Caco-2 (cell line): ENCODE measurements at places on chromosomes 3 and 15.

DNA sequence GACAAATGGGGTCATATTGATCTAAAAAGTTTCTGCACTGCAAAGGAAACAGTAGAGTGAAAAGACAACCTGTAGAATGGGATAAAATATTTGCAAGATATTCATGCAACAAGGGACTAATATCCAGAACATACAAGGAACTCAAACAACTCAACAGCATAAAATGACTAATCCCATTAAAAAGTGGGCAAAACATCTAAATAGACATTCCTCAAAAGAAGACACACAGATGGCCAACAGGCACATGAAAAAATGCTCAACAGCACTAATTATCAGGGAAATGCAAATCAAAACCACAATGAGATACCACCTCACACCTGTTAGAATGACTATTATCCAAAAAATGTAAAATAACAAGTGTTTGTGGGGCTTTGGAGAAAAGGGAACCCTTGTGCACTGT, 8.8 kb downstream of the SLC12A8 start:
- DNase-seq = no peak

GRCh38 chr15:99168601-99169580, 64.0 kb downstream of the SYNM start:
- no peak for DNase-seq

DNA sequence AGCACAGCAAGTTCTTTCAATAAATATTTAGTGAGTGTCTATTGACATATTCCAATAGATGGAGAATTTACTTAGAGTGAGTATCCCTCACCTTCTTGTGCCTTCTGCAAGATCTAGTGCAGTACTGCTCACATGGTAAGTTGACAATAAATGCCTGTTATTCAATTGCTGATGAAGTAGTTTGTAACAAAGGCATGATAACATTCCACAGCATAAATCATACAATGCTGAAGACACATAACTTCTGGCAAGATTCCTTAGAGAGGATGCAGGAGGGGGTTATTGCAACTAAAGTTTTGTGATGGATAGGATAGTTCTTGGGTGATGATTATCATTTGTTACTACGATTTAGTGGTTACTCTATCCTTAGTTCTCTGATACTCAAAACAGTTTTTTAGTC, 112.2 kb upstream of the RBMS3 start:
- no peak for DNase-seq

DNA sequence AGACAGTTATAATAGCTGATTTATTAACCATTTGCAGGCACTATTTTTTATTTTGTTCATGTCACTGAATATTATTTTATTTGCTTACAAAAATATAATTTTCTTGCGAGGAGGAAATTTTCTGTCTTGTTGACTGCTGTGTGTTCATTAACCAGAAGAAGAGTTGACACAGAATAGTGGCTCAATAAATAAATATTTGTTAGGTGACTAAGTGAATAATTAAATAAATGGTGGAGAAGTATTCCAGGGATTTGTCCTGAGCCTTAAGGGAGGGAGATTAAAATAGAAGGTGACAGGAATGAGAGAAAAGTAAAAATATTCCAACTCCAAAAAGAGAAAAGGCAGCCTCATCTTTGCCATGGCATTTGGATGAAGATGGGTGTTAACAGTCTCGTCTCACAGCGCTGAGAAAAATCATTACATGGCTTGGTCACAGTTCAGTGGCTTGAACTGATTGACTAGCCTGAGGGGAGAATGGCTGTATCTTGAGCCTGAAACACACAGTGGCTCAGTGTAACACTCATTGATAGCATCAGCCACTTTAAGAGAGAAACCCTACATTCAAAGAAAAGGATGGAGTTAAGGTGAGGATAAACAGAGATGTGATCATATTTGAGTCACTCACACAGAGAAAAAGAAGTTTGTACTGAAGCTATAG, 449.9 kb upstream of the NAALADL2 start:
- DNase-seq = no peak

DNA sequence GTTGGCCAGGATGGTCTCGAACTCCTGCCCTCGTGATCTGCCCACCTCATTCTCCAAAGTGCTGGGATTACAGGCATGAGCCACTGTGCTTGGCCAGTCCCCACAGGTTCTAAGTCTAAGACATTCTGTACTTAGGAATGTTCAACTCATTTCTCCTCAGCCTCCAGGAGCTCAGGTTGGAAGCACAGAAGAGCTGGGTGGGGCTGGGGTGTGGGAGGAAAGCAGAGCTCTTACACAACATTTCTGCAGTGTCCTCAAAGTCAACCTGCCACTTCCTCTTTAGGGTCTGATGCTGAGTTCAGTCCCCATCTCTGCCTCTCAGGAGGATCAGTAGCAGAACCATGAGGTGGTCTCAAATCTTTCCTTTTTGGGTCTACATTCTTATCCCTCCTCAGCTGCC, 75.5 kb downstream of the MRPL46 start:
- no peak for DNase-seq

DNA sequence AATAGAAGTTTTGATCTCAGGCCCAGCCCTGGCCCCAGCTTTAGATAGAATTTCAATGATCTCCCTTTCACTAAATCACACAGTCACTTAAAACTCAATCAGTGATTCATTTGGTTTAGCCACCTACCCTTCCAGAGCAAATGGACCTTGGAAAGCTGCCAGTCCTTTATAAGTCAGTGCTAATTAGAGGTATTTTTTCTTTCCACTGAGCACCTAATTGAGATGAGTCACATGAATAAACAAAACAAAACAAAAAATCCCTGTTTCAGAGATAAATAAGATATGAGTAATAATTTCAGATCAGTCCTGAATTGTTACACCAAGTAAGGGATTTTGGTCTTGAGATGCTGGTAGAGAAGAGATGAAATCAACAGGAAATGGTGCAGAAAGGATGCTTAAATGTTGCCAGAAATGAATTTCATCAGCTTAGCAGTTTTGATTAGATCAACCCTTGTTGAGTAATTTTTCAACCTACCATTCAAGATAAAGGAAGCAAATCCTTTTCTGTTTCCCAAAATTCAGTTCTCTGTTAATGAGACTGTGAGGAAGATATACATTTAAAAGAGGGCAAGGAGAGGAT, 352.0 kb upstream of the COL8A1 start:
- DNase-seq = no peak

DNA sequence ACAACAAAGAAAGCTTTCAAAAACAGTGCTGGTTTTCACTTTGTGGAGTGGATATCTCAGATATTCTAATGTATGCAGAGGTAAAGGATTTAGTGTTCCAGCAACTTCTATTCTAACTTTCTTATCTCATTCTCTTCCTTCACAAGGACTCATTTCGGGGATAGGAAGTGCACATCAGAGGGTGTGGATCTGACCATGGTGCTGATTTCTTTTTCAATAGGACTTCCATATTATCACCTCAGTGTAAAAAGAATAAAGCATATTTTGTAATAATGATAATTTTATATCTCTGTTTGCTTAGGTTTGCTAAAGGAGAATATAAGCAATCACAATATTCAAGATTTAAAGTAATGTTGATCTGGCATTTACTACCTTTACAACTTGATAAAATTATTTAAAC, 12.5 kb upstream of the CADM2 start:
- DNase-seq = no peak

DNA sequence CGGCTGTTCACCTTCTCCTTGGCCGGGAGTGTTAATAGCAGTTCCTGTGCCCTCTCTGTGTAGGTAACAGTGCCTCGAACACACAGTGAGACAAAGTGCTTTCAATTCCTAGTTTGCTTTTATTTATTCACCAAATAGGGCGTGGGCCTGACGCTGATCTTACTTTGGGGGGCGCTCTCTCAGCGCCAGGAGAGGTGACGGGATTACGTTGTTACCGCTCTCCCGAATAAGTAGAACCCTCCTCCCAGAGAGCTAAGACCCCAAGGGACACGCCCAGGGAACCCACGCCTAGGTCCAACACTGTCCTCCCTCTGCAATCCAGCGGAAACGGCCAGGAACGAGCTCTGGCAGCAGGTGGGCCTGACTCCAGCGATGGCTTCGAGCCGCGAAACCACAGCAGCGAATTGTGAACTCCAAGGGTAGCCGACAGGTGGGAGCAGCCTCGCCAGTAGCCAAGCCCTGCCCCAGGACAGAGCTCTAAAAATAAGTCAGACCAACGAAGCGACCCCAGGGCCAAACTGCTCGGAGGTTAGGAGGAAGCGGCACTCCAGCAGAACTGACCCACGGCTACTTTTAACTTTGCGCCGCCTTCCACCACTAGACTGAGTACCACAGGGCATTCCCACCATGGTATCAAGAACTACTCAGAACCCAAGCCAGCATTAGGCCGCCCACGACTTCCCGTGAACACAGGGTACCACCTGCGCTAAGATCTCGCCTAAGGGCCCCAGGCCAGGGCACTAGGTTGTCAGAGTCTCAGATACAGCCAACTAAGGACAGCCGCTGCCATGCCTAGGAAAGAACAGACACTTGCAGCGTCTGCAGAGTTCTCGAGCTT, 1.6 kb upstream of the SIN3A start:
- peak; percentile 50 for DNase-seq

- DNase-seq = no peak
Observed at GRCh38 chr3:167148136-167148535, 232.0 kb downstream of the ZBBX start.

- no peak for DNase-seq
Observed at GRCh38 chr3:8975081-8976020, 12.1 kb upstream of the RAD18 start.

- no peak for DNase-seq
Observed at GRCh38 chr3:190983875-190984274, 121.4 kb upstream of the GMNC start.

DNA sequence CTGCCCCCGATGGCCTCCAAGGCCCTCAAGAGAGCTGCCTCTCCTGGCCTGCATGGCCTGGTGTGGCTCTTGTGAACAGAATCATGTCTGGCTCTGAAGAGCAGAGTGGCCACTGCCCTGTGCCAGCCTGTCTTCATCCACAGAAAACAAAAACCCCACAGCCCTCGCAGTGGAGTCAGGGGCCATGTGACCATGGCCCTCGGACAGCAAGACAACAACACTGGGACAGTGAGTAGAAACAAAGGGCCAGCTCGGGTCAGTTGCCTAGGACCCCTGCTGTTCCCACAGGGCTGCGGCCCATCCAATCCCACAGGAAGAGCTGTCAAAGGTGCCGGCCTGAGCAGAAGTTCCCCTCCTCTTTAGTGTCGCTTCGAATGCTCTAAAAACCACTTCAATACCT, 72.5 kb downstream of the UMPS start:
- no peak for DNase-seq

GRCh38 chr3:98956008-98956407, 54.5 kb upstream of the DCBLD2 start:
- DNase-seq = no peak

GRCh38 chr3:125163739-125164601, 48.6 kb downstream of the SLC12A8 start:
- DNase-seq = no peak

- no peak for DNase-seq
Observed at GRCh38 chr3:24460974-24461373, 33.7 kb downstream of the THRB start.

GRCh38 chr3:157530637-157531300, 27.6 kb upstream of the VEPH1 start:
- no peak for DNase-seq

DNA sequence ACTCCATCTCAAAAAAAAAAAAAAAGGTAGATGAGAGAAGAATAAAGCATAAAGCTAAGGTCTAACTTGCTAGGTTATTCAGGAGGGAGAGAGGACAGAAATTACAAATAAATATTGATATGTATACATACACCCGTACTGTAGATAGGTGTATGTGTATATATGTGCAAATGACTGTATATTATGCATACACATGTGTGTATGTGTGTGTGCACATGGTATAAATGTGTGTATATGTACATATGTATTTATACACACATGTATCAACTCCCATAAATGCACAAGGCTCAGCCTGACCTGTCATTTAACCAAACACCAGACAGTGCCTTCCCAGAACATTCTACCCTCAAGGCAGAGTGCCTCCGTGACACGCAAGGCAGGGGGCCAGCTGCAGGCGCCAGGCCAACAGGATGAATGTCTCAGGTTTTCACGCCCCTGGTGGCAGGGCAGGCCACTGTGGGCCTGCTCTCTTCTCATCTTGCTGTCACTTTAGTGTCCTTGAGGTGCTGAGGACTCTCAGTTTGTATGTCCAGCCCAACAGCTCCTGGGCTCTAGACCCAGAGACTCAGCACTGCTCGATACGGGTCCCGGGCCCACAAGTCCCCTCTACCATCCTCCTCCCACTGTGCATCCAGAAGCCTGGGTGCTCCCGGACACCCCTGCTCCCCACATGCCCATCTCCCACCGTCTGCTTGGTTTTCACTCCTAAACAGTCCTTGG, 40.4 kb downstream of the TM2D3 start:
- DNase-seq = no peak

DNA sequence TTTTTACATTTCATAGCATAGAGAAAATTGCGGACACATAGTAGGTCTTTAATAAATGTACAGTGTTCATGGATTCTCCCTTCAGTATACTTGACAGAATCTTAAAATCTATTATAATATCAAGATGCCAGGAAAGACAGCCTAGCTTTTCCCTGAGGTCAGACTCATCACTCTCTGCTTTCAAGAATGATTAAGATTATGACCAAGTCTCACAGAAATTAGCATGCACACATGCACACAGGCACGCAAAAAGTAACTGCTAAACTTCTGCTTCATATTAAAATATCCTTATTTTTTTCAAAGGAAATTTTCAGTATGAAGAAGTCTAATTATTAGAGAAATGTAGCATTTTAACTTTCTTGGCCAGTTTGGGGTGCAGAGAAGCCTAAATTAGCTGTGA, 493.8 kb upstream of the NECTIN3 start:
- no peak for DNase-seq

DNA sequence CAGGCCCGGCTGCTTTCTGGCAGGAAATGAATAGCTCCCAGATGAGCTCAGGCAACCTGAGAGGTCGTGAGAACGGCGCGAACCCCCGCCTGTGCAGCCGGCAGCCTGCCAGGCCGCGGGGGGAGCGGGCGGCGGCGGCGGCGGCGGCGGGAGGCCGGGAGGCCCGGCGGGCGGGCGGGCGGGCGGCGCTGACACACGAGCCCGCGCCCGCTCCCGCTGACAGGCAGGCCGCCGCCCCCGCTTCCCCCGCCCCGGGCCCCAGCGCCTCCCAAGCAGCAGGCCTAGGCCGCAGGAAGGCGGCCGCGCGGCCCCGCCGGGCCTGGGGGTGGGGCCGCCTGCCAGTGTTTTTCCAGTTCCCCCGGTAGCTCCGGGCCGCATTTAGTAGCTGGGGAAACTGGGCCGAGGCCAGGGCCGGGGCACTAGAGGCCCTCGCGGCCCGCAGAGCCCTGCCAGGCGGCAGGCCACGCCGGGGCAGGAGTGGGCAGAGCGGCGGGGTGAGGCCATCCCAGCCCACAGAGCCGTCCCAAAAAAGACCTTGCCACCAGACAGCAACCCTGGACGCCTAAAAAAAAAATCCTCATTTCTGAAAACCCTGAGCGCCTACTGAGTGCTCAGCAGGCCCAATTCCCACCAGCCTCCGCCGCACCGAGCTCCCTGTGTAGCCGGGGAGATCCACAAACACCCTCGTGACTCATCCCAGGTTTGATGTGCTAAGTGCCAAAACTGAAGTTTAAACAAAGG, 5.6 kb downstream of the HES1 start:
- peak; percentile 91 for DNase-seq

GRCh38 chr3:27378331-27378730, 9.1 kb upstream of the NEK10 start:
- DNase-seq = no peak

GRCh38 chr15:76058714-76059319, 968 bp upstream of the TMEM266 start:
- DNase-seq = peak; percentile 41

- no peak for DNase-seq
Observed at GRCh38 chr3:69252631-69253030, 130.2 kb upstream of the LMOD3 start.
